ENCODE measurements at places on chromosomes 4 and X.

GRCh38 chrX:19886883-19887531 is 393 bp downstream of the SH3KBP1 start:
- DNase-seq: peak; percentile 34

- DNase-seq: peak; percentile 82
Observed at GRCh38 chr4:101345596-101346350, 1.6 kb downstream of the PPP3CA start.

DNA sequence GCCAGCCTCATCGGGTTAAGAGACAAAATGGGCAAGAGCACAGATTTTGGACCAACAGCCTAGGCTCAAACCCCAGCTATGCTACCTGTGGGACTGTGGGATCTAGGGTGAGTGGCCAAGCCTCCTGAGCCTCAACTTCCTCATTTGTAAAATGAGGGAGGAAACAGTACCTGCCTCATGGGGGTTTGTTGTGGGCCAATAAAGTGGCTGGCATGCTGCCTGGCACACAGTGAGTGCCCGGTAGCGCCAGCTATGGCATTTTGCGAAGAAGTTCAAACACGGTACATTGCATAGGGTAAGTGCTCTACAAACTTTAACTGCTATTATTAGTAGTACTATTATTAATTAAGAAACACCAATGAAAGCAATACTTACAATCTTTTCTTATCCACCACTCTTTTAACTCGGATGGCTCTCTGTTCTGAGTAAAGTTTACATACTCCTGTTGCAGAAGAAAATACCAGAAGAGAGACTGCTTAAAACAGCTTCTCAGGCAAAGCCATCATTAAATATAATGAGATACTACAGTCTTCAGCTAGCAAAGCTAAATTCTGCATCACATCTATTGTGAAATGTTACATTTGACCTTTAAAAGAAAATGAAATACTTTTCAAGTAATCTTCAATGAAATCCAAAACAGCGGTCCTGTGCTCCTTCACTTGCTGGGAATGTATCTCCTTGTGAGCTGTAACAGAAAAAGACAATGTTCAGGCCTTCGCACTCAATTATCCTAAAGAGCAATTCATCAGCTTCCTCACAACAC is 70.1 kb downstream of the NSG1 start:
- DNase-seq: no peak

DNA sequence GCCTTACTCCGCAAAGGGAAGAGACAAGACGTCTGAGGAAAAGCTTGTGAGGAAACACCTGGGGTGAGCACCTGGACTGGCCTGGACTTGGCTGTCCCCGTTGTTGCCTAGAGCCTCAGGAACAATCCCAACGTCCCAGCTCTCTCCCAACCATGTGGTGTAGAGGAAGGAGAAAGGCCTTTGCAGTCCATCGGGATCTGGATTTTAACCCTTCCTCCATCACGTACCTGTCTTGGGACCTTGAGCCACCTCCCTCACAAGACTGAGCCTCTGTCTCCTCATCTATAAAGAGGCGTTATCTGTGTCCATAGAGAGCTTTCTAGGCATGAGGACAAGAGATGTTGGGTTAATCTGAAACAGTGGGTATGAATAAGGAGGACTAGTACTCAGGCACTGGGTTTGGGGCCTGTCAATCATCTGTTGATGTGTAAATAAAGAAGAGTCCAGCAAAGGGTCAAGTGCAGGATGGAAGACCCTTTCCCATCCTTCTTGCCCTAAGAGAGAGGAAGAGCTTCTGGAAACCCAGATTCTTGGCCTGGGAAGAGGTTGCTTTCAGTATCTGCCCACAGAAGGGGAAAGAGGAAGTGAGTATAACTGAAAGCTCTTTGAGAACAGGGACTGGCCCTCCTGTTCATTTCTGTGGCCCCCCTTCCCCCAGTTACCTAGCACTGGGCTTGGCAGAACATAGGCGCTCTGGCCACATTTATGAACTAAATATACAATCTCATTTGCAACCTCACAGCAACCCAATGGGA is 137.1 kb downstream of the PJA1 start:
- no peak for DNase-seq

- DNase-seq: peak; percentile 34
Observed at GRCh38 chr4:90174621-90175023, 47.4 kb downstream of the CCSER1 start.

DNA sequence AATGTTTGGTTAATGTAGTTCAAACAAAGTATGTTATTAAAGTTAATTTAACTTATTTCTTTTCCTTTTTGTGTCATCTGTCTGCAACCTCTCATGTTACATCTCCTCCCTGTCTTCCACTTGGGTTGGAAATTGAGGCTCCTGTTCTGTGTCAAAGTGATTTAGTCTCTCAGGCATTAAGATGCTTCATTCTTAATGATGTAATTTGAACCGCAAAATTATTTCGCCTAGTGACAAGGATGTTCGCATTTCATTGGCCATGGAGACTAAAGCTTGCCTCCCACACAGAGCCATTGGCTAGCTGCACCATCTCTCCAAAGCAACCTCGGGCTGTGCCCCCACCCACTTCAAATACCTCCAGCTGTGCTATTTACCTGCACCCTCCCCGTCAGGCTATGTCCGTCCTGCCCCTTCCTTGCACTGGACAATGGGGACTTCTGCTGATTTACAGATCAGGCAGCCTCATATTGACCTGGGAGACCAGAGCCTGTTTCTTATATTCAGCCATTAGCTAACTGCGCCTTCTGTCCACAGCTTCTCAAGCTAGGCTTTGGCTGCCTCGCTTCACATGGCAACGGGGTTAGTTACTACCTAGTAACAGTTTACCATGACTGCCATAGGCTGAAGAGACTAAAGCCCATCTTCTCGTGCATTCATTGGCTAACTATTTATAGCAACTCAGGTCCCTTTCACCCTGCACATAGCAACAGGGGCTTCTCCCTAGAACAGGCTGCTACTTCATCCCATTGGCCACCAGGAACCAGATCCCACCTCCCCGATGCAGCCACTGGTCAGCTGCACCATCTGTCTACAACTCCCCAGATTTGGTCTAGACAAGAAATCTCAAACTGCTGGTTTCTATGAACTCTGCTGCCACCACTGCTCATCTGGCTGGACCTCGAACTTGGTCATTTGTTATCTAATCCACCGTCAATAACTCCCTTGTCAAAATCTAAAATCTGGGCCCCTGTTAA is 8.6 kb upstream of the ZNF157 start:
- peak; percentile 95 for DNase-seq
